Natural killer cell (primary cell): ENCODE measurements at places on chromosomes 2 and 18. TPM values are rescaled to one million over a fixed set of nuclear protein-coding genes. Genes with fewer than 3 reads are reported as not detected.
A peak's percentile ranks its signal among the peaks of the same experiment; 100 is the strongest.

The IDH1 gene
- total RNA-seq, result 15.2 TPM

DNA sequence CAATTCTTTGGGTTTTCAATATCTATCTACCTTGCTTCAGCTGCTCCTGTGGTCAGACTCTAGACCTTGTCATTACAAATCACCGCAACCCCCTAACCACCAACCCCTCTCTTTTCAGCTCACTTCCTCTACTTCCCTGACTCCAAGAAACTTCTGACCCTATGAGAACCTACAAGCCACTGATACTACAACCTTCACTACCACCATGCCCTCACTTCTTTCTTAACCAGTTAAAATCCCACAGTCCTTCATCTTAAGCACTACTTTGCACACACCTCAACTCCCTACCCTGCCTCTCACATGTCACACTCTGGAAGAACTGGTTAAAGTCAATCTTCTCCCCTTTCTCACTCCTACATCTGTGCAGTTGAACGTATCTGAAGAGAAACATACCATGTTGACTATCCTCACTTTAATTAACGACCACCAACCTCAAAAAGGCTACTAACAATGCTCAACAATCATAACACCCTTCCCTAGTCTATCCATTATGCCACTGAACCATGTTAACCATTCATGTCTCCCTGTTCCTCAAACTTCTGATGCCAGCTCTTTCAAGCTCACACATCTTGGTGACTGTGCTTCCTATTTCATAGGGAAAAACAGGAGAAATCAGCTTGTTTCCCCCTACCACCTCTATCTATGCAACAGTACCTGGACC, 12.6 kb downstream of the EIF2AK3 start:
- DNase-seq, result no peak
- H3K27ac ChIP-seq, result no peak overlapping the region
- H3K4me3 ChIP-seq, result no peak overlapping the region

- peaks cover 21% of the 10 kb centered on the region for H3K36me3 ChIP-seq
- DNase-seq, result no peak
- H3K4me3 ChIP-seq, result no peak overlapping the region
- no peaks in the 10 kb centered on the region for H3K4me1 ChIP-seq
- H3K27me3 ChIP-seq, result no peaks in the 10 kb centered on the region
Observed at GRCh38 chr18:46268671-46269070, 164.5 kb downstream of the HAUS1 start.

DNA sequence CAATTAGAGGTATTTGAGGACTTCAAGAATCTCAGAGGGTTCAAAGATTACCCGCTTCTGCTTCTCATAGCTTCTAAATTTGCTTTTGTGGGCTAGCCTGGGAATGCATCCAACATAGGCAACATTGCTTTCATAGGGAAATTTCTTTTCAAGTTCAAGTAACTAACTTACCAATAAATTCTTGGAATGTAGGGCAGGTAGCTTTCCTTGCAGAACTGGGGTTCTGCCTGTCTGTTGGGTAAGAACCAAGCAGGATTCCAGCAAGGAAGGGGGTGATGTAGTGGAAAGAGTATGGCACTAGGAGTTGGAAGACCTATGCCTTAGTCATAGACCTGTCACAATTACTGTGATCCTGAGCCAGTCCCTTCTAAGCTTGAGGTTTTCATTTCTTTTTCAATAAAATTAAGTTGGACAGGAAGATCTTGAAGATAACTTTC, 164.1 kb downstream of the FHOD3 start:
- no peaks in the 10 kb centered on the region for H3K4me1 ChIP-seq
- DNase-seq, result no peak
- H3K27me3 ChIP-seq, result no peaks in the 10 kb centered on the region
- H3K27ac ChIP-seq, result no peak overlapping the region
- no peak overlapping the region for H3K4me3 ChIP-seq
- H3K36me3 ChIP-seq, result no peaks in the 10 kb centered on the region

DNA sequence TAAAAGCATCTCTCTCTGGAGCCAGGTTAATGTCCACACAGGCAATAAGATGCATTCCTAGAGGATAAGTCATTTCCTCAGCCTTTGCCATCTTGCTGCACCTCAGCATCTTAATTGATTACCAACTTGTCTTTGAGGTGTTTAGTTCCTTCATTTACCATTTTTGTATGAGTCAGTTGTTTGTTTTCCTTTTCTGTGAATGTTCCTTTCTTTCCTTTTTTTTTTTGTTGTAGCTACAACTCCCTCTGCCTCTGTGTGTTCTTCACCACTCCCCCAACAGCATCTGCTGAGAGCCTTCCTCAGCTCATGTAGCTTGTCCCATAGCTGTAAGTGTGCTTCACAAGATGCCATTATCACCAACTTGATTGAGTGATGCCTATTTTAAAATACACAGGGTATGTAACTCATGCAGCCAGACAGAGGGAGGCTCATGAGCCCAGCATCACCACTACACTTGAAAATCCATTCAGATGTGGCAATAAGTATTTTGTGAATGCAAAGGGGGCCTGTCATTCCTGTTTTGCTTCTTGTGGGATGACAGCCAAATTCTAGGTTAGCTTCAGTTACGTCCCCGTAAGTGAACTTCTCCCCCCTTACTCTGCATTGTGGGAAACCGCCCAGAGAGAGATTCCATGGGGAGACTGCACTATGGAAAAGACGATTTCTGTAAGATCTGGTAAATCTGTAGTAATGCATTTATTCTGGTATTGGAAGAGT, 315.9 kb upstream of the ZEB2 start:
- no peaks in the 10 kb centered on the region for H3K4me1 ChIP-seq
- H3K27me3 ChIP-seq, result no peaks in the 10 kb centered on the region
- H3K4me3 ChIP-seq, result no peak overlapping the region
- H3K27ac ChIP-seq, result no peak overlapping the region

The ALPI gene
- not detected for total RNA-seq

- H3K4me1 ChIP-seq, result no peaks in the 10 kb centered on the region
- no peak for DNase-seq
- no peaks in the 10 kb centered on the region for H3K36me3 ChIP-seq
- H3K27me3 ChIP-seq, result no peaks in the 10 kb centered on the region
Observed at GRCh38 chr2:189557373-189557772, 23.2 kb downstream of the SLC40A1 start.

The APCDD1 gene
- total RNA-seq, result not detected

DNA sequence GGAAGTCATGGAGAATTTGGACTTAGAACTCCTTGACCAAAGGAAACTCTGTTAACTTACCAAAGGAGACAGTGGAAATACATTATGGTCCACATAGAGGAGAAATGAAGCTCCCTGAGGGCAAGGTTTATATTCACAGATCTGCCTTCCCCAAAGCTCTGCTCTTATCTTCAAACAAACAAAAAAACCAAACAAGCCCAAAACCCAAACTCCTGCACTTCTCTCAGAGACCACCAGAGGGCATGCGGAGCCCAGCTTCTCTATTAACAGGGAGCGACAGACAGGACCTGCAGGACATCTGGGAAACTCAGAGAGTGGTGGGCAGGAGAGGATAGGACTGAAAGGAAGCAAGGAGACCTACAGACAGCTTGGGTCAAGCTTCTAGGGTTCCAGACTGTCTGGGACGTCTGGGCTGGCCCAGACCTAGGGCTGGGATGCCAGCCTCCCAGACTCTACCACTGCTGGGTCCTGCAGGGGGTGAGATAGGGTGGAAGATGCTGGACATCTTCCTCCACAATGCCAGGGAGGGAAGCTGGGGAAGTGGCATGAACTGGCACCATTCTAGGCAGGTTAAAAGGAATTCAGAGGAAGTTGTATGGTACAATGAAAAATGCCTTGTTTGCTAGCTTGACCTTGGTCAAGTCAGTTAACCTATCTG, 4.0 kb upstream of the WNT10A start:
- H3K4me1 ChIP-seq, result peaks cover 44% of the 10 kb centered on the region
- no peak overlapping the region for H3K4me3 ChIP-seq
- peaks cover 37% of the 10 kb centered on the region for H3K27me3 ChIP-seq
- H3K36me3 ChIP-seq, result no peaks in the 10 kb centered on the region
- H3K27ac ChIP-seq, result no peak overlapping the region
- peak; percentile 88 for DNase-seq

DNA sequence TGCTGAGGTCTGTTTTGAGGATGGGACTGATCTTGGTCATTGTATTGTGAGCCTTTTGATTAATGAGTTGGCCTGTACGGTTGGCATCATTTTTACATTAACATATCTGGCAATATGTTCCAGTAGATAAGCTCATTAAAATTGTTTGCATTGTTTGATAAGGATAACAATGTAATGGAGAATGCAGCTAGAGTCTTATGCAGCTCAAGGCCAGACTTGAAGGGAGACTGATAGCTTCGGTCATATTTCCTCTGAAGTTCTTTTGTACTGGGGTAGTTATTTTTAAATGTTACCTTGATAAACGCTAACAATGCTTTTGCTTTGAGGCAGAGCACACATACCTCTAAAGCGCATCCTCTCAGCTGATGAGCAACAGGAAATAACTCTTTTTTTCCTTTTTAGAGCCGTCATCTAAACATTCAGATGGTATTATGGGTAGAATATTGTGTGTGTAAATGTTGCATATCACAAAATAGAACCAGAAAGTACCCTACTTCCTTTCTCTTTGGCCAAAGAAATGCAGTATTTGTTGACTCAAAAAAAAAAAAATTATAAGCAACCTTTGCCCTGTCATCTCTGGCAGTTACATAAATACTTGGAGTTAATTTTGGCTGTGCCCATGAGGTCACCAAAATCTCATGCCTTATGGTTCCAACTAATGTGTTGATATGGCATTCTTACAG, 1.3 kb downstream of the MAPRE2 start:
- no peaks in the 10 kb centered on the region for H3K27me3 ChIP-seq
- H3K4me1 ChIP-seq, result peaks cover 48% of the 10 kb centered on the region
- peak overlapping the region; percentile 77 for H3K4me3 ChIP-seq
- peak; percentile 80 for DNase-seq
- peak overlapping the region; percentile 93 for H3K27ac ChIP-seq
- no peaks in the 10 kb centered on the region for H3K36me3 ChIP-seq

DNA sequence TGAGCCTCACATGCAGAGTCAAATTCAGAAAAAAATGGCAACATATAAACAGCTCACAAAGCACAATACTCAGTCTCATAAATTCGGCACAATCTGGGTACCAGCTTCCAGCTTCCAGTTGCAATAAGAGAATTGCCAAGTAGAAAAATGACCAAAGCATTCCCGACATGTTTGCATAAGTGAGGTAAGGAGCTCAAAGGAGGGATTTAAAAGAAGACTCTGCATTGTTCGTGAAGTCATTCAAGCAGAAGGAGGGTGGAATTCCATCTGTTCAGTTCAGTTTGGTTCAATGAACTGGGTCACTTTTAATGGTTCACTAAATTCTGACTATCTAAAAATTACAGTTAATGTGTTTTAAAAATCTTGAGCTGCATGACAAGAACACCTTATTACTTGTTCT, 106.7 kb upstream of the KLHL14 start:
- H3K36me3 ChIP-seq, result no peaks in the 10 kb centered on the region
- H3K4me1 ChIP-seq, result no peaks in the 10 kb centered on the region
- no peak for DNase-seq
- H3K27ac ChIP-seq, result no peak overlapping the region

The C2orf15 gene
- 1.3 TPM for total RNA-seq

The REG3G gene
- not detected for total RNA-seq

- DNase-seq, result no peak
- H3K4me3 ChIP-seq, result no peak overlapping the region
- H3K36me3 ChIP-seq, result no peaks in the 10 kb centered on the region
Observed at GRCh38 chr18:34117319-34117718, 107.4 kb downstream of the NOL4 start.

- no peaks in the 10 kb centered on the region for H3K4me1 ChIP-seq
- peaks cover 61% of the 10 kb centered on the region for H3K36me3 ChIP-seq
- no peak overlapping the region for H3K27ac ChIP-seq
- no peaks in the 10 kb centered on the region for H3K27me3 ChIP-seq
- no peak for DNase-seq
- H3K4me3 ChIP-seq, result no peak overlapping the region
Observed at GRCh38 chr2:127718271-127718670, 17.0 kb downstream of the SFT2D3 start.

DNA sequence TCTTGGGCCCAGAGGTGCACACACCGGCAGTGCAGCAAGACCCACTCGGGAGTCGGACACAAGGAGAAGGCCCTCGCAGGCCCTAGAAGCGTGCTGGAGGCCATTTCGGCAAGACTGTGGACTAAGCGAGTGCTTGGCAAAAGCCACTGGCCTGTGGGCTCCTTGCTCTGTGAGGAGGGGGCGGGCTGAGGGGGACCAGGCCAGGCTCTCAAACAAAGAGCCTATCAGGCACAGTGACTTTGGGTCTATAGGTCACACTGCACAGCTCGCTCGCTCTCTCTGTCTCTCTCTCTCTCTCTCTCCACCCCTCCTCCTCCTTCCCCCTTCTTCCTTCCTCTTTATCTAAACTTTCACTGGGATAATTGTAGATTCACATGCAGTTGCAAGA, 23.6 kb upstream of the ZCCHC2 start:
- DNase-seq, result no peak
- no peaks in the 10 kb centered on the region for H3K36me3 ChIP-seq
- H3K27ac ChIP-seq, result no peak overlapping the region
- peaks cover 2% of the 10 kb centered on the region for H3K27me3 ChIP-seq

GRCh38 chr2:207253666-207254345, 88.1 kb upstream of the KLF7 start:
- H3K4me3 ChIP-seq, result no peak overlapping the region

GRCh38 chr18:60980422-60981005, 352.7 kb upstream of the CDH20 start:
- DNase-seq, result no peak
- H3K4me3 ChIP-seq, result no peak overlapping the region
- H3K27me3 ChIP-seq, result no peaks in the 10 kb centered on the region
- no peak overlapping the region for H3K27ac ChIP-seq
- H3K36me3 ChIP-seq, result no peaks in the 10 kb centered on the region

DNA sequence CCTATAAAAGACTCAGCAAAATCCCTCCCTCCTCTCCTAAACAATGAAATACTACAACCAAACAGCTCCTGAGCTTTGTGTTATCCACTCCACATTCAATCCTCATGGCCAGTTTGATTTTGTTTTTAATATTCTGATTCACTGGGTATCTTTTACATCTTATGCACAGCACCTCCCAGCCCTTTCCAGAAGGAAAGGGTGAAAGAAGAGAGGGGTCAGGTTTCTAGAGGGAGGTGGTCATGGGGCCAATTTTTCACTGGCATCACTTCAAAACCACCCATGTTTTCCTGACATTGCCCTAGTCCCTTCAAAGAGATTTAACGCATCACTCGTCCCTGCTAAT, 315.6 kb downstream of the LPIN1 start:
- no peaks in the 10 kb centered on the region for H3K36me3 ChIP-seq
- no peak overlapping the region for H3K4me3 ChIP-seq
- DNase-seq, result no peak
- H3K27ac ChIP-seq, result no peak overlapping the region

- no peaks in the 10 kb centered on the region for H3K36me3 ChIP-seq
- peaks cover 58% of the 10 kb centered on the region for H3K27me3 ChIP-seq
- H3K4me1 ChIP-seq, result peaks cover 39% of the 10 kb centered on the region
Observed at GRCh38 chr2:19349911-19350677, 8.3 kb downstream of the OSR1 start.
